Ascending aorta (tissue), 2 donors: ENCODE measurements at places on chromosomes 7 and 10. TPM values are rescaled to one million over a fixed set of nuclear protein-coding genes. Genes with fewer than 3 reads are reported as not detected.

The SSC4D gene
- total RNA-seq, result not detected

The IFIT1 gene
- total RNA-seq, result 28.5 TPM

The MYPN gene
- not detected for total RNA-seq

The TMEM168 gene
- total RNA-seq, result 8.4 TPM

The IDI2 gene
- total RNA-seq, result not detected

The CTAGE8 gene
- not detected for total RNA-seq

The ANKRD22 gene
- total RNA-seq, result not detected

- peak; percentile 92 for DNase-seq
These were observed 1.8 kb upstream of the PDGFA start for GRCh38 chr7:521221-522070.

GRCh38 chr7:24786941-24787340, 29.7 kb upstream of the GSDME start:
- DNase-seq, result peak; percentile 49

- no peak for DNase-seq
These were observed 102.0 kb downstream of the PKD1L1 start for GRCh38 chr7:47846138-47846836.

DNA sequence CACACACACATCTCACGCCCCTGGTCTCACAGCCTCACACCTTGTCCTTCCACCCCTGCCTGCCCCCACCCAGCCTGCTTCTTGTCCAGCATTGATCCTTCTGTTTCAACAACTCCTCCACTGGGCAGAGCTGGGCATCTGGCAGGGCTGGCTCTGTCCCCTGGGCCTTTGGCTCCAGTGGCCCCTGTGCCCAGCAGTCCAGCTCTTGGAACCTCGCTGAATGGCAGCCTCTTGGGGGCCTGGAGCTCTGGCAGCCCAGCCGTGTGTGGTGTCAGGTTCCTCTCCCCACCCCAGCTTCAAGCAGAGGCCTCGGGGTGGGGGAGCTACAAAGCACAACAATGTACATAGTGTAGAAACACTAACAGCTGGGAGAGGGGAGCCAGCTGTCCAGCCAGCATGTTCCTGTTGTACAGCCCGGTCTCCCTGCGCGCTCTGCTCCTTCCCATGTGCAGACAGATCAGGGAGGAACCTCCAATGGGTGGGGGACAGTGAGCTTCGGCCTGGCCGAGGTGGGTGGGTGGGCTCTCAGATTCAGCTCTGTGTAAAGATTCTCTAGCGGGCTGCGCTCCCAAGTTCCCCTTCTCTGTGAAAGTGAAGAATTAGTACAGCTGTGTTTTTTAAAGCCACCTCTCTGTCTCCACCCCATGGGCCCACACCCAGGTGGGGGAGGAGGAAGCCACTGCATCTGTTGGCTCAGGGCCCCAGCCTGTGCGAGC, 19.4 kb downstream of the ZMIZ2 start:
- no peak for DNase-seq

DNA sequence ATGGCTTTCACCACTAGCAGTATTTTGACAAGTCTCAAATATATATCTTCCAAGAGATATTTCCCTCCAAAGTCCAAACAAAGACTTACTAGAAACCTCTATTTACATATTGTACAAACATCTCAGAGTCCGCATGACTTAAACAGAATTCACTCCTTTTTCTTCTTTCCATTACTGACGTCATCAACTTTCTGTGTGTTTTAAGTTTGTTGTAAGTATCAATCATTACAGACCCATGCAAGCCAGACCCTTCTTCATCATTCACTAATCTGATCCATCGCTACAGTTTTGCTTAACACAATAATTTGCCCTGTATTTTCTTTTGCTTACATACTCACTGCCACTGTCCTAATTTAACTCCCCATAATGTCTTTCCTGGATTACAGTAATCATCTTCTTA, 51.9 kb downstream of the SEMA3A start:
- DNase-seq, result no peak

GRCh38 chr10:50438049-50438936, 185.5 kb downstream of the SGMS1 start:
- DNase-seq, result no peak

GRCh38 chr7:57404343-57404966, 45.5 kb upstream of the ZNF716 start:
- no peak for DNase-seq

GRCh38 chr10:24007359-24007758, 201.6 kb upstream of the KIAA1217 start:
- DNase-seq, result no peak

GRCh38 chr7:16462431-16462889, 3.1 kb downstream of the SOSTDC1 start:
- no peak for DNase-seq

DNA sequence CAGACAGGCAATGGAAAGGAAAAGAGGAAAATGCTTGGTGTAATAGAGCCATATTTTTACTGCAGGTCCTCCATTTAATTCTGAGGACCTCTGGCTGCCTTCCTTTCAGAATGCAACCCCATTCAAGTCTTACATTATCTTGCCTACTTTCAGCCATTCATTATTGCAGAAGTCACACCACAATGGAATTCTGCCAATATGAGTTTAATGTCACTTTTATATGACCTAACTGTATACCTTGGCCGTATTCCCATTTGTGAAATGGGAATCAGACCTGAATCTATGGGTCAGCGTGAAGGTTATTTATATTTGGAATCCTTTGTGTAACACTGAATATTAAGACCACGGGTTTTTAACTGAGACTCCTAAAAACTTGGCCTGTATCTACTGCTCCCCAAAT, 241.7 kb upstream of the AOAH start:
- DNase-seq, result no peak

- DNase-seq, result no peak
These were observed 18.8 kb upstream of the SH2D4B start for GRCh38 chr10:80518807-80519360.

GRCh38 chr7:139659922-139660316, 117.9 kb downstream of the HIPK2 start:
- no peak for DNase-seq

- DNase-seq, result no peak
These were observed 5.6 kb upstream of the MYO1G start for GRCh38 chr7:44984478-44984758.

DNA sequence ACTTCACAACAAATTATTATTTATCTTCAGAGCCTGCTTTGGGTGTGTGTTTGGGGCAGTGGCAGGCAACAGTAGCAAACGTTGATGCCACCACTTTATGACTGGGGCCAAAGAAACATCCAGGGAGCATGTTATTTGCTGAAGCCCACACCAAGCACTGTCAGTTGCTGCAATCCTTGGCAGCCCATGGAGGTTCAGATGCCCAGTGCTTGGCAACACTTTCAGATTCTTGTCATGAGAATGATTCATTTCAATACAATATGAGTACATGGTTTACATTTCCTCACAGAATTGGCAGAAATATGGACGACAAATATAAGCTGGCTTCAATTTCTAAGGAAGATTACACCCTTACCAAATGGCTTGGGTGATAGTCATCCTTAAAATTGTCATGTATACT, 46.5 kb upstream of the GLI3 start:
- no peak for DNase-seq

DNA sequence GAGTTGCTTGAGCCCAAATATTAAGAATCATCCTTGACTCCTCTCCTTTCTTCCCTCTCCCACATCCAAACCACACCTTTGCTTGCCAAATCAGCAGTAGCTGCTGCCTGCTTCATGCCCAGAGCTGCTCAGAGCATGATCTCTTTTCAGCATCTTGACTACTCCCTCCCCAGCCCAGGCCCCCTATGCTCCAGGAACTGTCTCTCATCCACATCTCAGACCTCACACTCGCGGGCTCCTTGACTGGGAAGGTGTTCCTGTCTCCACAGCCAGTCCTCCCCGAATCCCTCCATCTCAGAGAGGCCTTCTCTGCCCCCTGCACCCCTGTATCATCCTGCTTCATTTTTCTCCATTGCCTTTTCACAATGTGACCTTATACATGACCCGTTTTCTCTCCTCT, 157.0 kb downstream of the DNAJB6 start:
- DNase-seq, result peak; percentile 30

DNA sequence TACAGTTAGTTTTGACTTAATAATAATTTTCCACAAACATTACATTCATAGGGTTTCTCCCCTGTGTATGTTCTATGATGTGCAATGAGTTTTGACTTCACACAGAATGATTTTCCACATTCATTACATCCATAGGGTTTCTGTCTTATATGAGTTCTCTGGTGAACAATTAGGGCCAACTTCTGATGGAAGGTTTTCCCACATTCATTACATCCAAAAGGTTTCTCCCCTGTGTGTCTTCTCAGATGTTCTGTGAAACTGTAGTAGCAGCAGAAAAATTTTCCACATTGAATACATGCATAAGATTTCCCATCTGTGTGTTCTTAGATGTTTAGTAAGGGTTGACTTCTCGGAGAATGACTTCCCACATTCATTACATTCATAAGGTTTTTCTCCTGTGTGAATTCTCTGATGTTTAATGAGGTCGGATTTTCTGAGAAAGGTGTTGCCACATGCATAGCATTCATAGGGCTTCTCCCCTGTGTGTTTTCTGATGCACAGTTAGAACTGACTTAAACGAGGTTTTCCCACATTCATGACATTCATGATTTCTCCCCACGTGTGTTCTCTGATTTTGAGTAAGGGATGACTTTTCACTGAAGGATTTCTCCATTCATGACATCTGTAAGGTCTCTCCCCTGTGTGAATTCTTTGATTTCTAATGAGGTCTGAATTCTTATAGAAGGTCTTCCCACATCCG, 118.5 kb downstream of the ZNF33B start:
- no peak for DNase-seq

DNA sequence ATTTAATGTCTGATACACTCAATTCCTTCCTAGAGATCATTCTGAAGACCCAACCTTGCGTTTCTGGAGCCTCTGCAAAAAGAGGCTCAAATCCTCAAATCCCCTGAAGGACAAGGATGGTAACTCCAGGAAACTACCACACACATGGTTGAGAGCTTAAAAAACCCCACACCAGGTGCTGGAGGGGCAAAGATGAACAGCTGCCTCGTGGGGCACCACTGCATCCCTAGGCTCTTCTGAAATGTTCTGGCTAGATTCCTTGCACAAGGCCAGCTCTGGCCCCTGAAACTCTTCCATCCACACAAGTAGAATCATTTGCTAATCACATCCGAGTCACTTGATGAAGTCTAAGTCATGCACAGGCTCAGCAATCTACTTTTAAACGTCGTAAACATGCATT, 286.6 kb downstream of the ELMO1 start:
- no peak for DNase-seq

GRCh38 chr7:33952824-33953223, 47.5 kb downstream of the BMPER start:
- no peak for DNase-seq

- DNase-seq, result no peak
These were observed 695.6 kb downstream of the PARD3 start for GRCh38 chr10:34119456-34119855.

GRCh38 chr7:139300390-139300789, 40.7 kb upstream of the FMC1 start:
- DNase-seq, result no peak
